ENCODE measurements at places on chromosomes 3 and 15.

- DNase-seq = no peak
These were observed 1351.5 kb downstream of the ZPLD1 start for GRCh38 chr3:103786296-103786695.

GRCh38 chr3:122947738-122948137 is 79.8 kb downstream of the SEMA5B start:
- DNase-seq = no peak

- DNase-seq = no peak
These were observed 195.3 kb downstream of the THRB start for GRCh38 chr3:24299246-24299805.

GRCh38 chr3:177446165-177446601 is 248.9 kb upstream of the TBL1XR1 start:
- DNase-seq = peak; percentile 92

- no peak for DNase-seq
These were observed 4.8 kb downstream of the HES1 start for GRCh38 chr3:194140520-194141414.

GRCh38 chr3:6799264-6799915 is 61.5 kb upstream of the GRM7 start:
- DNase-seq = peak; percentile 67

- DNase-seq = no peak
These were observed 10.2 kb upstream of the TGFBR2 start for GRCh38 chr3:30596152-30596551.

DNA sequence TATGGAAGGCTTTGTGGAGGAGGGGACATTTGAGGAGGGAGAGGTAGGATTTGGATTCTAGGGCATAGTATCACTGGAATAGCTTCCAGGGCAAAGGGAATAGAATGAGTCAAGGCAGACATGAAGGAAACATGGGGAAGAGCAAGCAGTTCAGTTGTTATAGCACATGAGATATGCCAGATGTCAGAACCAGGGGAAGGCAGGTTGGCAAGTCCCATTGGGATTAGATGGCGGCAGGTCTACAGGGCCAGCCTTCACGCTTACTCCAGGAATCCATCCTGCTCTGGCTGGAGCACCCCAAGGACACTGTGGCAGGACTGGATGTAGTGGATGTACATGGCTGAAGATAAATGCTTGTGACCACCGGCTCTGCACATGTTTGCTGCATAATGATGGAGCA is 120.4 kb upstream of the ST8SIA2 start:
- DNase-seq = no peak

DNA sequence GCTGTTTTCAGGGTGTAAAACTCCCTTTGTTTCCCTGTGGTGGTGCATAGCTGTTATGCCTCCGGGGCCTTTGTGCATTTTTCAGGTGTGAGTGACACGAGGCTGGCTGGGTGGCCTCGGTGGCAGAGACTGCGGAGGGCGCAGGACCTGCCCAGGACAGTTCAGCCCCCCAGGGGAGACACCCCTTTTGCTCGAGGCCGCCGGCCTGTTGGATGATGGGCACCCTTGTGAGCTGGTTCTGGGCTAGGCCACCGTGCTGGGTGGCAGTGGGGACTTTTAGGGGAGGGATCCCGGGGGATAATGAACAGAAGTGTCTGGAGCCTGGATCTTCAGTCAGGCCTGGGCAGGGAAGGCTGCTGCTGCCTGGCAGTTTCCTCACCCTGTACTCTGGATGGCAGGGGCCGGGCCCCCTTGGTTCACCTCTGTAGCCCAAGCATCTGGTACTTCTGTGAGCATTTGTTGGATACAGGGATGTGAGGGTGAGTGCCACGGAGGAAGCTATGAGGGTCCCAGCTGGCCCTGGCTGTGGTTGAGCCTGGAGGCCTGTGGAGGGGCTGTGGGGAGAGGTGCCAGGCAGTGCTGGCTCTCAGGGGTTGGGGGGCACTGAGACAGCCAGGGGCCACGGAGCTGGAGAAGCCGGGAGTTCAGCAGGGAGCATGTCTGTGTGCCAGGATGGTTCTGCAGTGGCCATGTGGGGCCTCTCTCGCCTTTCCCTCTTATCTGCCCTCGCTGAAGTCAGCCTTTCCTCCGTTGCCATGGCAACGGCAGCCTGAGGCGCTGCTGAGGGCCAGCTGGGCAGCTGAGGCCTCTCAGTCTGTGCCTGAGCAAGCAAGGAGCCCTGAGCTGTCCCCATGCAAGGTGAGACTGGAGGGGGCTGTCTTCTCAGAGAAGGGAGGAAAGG is 49.0 kb downstream of the KY start:
- no peak for DNase-seq

All from suppressor macrophage treated with lipopolysaccharide for 4 hours (primary cell).